ENCODE measurements at places on chromosomes 16 and 17.

DNA sequence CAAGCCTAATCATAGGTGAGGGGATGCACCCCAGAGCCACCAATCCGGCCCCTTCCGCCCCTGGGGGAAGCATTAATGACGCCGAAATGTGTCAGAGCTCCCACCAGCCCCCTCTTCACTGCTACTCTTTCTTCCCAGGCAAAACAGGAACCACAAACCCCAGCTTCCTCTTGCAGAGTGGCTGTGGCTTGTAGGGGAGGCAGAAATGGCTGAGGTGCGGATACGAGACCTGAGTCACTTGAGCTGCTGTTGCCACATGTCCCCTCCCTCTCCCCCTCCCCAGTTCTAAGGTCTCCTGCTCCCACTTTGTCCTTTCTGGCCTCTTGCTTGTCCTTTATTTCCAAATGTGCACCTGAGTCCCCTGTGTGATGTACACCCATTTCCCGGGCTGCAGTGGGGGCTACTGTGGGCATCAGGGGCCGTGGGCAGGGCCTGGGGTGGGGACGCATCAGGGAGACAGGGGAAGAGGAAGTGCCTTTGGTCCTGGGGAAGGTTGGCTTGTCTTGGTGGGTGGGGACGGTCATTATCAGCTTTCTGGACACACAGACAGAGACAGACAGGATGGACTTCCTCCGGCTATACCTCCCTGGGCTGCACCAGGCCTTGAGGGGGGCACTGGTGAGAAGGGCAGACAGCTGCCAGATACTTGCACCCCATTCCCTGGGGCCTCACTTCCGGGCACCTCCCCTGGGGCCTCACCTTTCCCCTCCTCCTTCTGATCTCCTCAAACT lies at the start of gene APOBR:
Gene APOBR, plus strand, starts transcription at position 523 of the 731 bp plus-strand sequence. Its CDS starts 39 bp downstream, at position 562.
- DNase-seq: no peak

DNA sequence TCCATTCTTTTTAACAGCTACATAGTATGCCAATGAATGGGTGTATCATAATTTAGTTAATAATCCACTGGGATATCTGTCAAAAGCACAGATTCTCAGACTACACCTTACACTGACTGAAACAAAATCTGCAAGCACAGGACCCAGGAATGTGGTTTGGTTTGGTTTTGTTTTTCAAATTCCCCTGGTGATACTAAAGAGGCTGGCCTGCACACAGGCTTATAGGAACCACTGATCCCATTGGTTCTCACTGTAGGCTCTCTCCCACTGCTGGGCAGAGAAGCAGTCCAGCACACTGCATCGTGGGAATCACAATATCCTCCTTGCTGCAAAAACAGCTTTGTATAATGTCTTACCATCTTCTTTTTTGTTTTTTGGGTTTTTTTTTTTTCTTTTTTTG lies 67.1 kb downstream of the TEX14 start:
- DNase-seq: no peak

GRCh38 chr17:37678036-37678435 lies 34.8 kb upstream of the DDX52 start:
- no peak for DNase-seq

- no peak for DNase-seq
Measured at GRCh38 chr16:9868606-9869149, 313.6 kb downstream of the GRIN2A start.

DNA sequence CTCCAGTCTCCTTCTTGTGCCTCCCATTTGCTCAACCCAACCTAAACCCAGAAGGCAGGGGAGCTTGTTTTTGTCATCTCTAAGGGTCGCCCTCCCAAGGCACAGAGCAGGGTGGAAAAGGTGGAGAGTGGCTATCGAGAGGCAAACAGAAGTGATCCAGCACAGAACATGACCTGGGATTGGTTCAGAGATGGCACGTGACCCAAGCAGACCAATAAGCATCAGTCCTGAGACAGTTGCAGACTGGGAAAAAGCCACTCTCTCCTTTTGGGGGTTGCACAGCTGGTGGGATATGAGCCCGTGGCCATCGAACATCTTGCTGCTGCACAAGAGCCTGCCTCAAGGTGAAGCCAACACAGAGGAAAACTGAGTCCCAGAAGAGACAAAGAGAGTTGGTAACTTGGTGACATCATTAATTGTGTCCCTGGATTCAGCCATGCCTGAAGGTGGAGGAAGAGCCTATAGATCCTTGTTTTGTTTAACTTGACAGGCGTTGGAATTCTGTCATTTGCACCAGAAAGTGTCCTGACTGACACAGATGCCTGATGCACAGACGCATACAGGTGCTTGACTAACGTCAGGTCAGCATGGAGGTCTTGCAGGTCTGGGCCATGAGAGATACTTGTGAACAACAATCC lies 28.2 kb upstream of the CSNK2A2 start:
- DNase-seq: no peak

GRCh38 chr17:61756561-61756960 lies 106.8 kb downstream of the BRIP1 start:
- no peak for DNase-seq

GRCh38 chr17:40111221-40112128 lies 10.3 kb upstream of the MSL1 start:
- peak; percentile 93 for DNase-seq

GRCh38 chr16:87735270-87736007 lies 30.3 kb downstream of the KLHDC4 start:
- no peak for DNase-seq

GRCh38 chr17:36870720-36870999 lies 66.6 kb upstream of the LHX1 start:
- DNase-seq: no peak

DNA sequence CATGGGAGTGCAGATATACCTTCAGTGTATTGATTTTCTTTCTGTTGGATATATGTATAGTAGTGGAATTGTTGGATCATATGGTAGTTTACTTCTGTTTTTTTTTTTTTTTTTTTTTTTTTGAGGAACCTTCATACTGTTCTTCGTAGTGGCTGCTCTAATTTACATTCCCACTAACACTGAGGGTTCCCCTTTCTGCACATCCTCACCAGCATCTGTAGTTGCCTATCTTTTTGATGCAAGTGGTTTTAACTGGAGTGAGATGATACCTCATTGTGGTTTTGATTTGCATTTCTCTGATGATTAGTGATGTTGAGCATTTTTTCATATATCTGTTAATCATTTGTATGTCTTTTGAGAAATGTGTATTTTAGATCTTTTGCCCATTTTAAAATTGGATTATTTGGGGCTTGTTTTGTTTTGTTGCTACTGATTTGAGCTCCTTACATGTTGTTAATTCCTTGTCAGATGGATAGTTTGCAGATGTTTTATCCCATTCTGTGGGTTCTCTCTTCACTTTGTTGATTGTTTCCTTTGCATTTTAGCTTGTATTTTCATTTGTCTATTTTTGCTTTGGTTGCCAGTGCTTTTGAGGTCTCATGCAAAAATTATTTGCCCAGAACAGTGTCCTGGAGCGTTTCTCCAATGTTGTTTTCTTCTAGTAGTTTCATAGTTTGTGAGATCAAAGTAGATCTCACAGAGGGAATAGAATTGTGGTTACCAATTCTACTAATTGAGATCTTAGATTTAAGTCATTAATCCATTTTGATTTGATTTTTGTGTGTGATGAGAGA lies 25.0 kb upstream of the BCAS3 start:
- DNase-seq: no peak

GRCh38 chr17:3693829-3694231 lies 2.1 kb downstream of the P2RX5 start:
- no peak for DNase-seq

- no peak for DNase-seq
Measured at GRCh38 chr16:55875273-55875672, at the start of gene CES5A. Gene CES5A (minus strand): TSS chr16:55875373. CDS start chr16:55875221, 152 bp downstream.

DNA sequence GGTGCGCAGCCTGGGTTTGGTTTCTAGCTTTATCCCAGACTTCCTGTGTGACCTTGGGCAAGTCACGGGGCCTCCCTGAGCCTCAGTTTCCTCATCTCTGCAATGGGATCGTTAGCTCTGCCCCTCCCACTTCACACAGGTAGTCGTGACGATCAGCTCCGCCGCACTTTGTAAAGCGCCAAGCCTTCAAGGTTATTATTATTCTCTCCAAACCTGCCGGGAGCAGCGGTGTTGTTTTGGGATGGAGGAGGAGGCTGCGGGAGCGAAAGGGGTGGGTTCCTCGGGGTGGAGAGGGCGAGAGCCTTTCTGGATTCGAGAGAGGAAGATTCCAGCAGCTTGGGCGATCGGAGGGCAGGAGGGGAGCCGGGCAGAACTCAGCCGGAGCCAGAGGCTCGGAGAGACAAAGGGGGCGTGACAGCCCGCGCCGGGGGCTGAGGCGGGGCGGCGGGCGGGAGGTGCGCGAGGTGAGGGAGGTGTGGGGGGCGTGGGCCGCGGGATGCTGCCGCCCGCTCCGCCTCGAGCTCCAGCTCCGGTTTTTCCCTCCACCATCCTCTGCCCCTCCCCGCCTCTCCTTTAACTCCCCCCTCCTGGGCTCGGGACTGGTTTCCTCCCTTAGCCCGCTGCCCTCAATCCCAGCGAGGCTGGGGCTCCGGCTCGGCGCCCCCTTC lies at the start of gene EFNB3:
Gene EFNB3, plus strand, starts transcription at position 602 of the 668 bp plus-strand sequence. CDS start 397 bp downstream, outside the sequence.
- DNase-seq: peak; percentile 90

DNA sequence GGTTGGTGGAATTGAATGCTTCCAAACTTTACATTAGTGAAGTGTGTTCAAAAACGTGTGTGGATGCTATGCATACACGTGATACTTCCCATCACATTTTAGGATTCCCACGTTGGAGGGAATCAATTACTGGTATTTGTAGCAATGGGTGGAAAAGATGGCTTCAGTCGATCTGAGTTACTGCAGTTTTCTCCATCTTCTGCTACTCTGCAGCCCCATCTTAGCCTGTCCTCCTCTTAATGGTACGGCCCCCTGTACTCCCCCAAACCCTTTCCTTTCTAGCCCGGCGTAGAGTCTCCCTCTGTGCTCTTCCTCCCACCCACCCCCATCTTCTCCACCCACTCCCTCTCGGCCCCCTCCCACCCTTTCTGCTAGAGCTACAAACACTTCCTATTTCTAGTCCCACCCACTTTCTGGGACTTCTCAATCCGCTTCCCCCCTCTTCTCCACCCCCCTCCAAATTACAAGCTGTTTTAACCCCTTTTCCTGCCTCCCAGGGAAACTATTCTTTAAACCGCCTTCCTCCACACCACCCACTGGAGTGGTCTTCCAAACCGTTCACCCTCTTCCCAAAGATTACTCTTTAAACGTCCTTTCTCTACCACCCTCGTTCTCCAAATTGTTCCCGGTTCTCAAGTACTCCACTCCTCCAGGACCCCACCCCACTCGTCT lies 1.1 kb downstream of the CHTF8 start:
- no peak for DNase-seq

DNA sequence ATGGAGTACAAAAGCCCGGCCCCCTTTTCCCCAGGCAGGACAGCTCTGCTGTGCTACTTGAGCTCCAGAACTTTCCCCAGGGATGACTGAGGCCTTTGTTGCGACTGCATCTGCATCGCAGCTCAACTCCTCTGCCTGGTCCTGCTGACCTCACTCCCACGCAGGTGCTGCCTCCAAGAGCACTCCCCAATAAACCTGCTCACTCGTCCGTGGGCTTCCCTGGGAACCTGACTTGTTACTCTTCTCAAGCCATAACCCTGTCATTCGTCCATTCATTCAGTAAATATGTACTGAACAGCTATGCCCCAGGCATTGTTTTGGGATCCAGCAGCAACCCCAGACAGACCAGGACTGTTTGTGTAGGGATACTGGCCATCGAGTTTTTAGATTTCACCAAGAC lies 11.6 kb upstream of the RMI2 start:
- no peak for DNase-seq

- DNase-seq: no peak
Measured at GRCh38 chr17:34822007-34822739, 139.1 kb downstream of the CCT6B start.

GRCh38 chr16:8957063-8957397 lies 6.7 kb downstream of the USP7 start:
- no peak for DNase-seq

DNA sequence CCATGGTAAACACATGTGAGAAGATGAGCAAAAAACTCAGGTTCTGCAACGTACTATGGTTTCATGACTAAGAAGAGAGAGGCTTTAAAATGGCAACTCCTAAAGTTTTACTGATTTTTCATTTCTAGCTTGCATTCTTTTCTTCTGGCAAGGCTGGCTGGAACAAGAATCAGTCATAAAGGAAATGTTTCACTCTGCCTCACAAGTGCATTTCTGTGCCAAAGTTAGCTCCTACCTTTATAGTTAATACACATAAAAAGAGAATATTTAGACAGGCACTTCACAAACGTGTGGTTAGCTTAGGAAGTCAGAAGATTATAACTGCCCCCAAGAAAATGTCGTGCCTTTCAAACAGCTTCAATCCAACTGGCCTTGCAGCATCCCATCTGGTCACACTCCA lies 417.1 kb upstream of the CDH11 start:
- DNase-seq: no peak

DNA sequence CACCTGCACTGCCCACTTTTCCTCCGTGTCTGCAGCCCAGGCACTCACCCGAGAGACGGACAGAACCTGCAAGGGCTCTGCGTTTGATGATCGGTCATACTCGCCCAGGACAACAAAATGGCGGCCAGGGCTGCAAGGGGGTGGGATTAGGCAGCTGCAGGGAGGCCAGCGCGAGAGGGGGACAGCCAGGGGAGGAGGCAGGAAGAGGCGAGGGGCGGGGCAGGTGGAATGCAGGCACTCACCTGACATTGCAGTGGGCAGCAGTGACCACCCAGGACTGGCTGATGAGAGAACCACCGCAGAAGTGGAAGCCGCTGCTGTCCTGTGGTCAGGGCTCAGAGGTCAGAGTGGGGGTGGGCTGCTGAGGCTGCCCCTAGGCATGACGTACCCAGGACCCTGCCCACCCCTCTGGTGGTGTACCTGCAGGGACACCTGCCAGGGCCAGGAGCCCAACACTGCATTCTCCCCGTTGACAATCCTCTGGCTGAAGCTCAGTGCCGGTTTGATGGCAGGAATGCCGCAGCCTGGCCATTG lies 917 bp downstream of the CTRL start:
- DNase-seq: no peak

GRCh38 chr16:66899945-66900710 lies 18.6 kb downstream of the CDH16 start:
- no peak for DNase-seq

DNA sequence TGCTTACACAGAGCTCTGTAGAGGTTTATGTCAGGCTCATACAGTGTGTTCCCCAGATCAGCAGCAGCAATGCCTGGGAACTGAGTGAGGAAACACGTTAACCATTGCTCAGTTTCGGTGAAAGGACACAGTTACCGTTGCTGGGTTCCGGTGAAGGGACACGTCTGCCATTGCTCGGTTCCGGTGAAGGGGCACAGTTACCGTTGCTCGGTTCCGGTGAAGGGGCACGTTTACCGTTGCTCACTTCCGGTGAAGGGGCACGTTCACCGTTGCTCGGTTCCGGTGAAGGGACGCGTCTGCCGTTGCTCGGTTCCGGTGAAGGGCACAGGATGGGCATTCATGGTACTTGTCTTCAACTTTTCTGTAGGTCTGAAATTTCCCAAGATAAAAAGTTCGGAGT lies 81.7 kb downstream of the MRM3 start:
- DNase-seq: no peak

All from posterior cingulate gyrus (tissue), 11 donors.